ENCODE measurements at places on chromosomes 7 and 10. TPM values are rescaled to one million over a fixed set of nuclear protein-coding genes. Genes with fewer than 3 reads are reported as not detected.

The CHN2 gene
- total RNA-seq, result 28.6 TPM

The SLC26A5 gene
- total RNA-seq, result 0.11 TPM

The FGL2 gene
- total RNA-seq, result 0.08 TPM

The SPDYE3 gene
- not detected for total RNA-seq

The RGS10 gene
- total RNA-seq, result 1.1 TPM

The CPSF4 gene
- total RNA-seq, result 44.4 TPM

The HOXA2 gene
- not detected for total RNA-seq

The AFAP1L2 gene
- total RNA-seq, result not detected

The HELLS gene
- total RNA-seq, result 84.6 TPM

The ACTL6B gene
- not detected for total RNA-seq

The CFAP69 gene
- 2.7 TPM for total RNA-seq

- no peak for DNase-seq
Measured at GRCh38 chr10:46250898-46251856, 35.6 kb upstream of the ANTXRL start.

DNA sequence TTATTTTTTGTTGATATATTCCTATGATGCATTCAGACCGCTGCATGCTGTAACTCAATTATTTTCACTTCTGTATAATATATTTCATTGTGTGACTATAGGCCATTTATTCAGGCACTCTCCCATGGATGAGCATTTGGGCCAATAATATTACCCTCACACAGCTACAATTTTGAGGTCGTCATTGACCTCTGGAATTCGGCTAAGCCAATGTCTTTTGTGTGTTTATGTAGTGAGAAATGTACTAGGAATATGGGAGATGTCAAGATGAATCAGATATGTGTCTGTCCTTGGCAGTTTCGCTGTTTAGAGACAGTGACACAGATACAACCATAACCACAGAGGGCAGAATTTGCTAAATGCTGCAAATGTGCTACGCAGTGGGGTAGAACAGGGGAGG lies 474.2 kb downstream of the ADRA2A start:
- DNase-seq, result no peak

GRCh38 chr10:83533290-83533689 lies 606.0 kb upstream of the GHITM start:
- no peak for DNase-seq

DNA sequence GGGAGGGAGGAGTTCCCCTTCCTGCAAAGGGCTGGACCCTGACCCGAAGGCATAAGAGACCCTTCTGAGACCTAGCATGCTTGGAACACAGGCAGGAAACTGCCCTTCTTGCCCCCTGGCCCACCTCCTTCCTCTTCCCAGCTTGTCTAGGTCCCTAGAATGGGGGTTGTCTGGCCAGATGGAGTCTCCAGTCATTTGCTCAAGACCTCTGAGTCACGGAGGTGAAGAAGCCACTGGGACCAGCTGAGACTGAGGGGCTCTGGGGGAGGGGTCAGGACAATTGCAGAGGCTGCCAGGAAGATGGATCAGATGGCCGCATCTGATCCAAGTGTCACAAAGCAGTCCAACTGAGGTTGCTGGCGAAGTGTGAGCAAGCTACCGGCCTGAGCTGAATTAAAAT lies 46.2 kb downstream of the COL13A1 start:
- DNase-seq, result no peak

GRCh38 chr10:93390306-93391090 lies 91.6 kb downstream of the MYOF start:
- DNase-seq, result no peak

- DNase-seq, result no peak
Measured at GRCh38 chr10:15751046-15751445, 31.3 kb upstream of the ITGA8 start.

GRCh38 chr10:119217991-119218490 lies 10.7 kb downstream of the GRK5 start:
- DNase-seq, result no peak

GRCh38 chr7:19439517-19439916 lies 269.3 kb downstream of the POLR1F start:
- no peak for DNase-seq

DNA sequence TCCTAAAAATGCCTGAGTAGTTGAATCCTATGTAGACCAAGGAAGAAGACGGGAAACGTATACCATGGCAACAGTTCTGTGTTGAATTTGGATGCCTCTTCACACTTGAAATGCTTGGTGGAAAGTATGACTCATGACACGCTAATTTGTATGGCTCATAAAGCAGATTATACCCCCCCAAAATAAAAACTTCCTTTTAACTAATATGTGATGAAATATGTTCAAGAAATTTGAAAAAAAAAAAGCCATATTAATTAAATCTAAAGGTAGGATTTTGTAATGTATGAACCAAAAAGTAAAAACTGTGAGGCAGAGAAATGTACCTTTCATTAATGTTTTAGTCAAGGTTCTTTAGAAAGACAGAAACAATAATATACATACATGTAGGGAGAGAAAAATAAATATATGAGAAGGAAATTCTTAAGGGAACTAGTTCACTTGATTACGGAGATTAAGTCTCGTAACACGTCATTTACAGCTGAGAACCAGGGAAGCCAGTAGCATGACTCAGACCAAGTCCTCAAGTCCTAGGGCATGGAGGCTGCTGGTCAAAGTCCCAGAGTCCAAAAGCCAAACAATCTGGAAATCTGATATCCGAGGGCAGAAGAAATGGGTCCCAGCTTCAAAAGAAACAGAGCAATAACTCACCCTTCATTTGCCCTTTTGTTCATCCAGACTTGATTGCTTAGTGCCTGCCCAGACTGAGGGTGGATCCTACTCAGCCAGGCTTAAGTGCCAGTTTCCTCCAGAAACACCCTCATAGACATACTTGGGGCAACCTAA lies 485.1 kb downstream of the SEMA3D start:
- DNase-seq, result peak; percentile 12

DNA sequence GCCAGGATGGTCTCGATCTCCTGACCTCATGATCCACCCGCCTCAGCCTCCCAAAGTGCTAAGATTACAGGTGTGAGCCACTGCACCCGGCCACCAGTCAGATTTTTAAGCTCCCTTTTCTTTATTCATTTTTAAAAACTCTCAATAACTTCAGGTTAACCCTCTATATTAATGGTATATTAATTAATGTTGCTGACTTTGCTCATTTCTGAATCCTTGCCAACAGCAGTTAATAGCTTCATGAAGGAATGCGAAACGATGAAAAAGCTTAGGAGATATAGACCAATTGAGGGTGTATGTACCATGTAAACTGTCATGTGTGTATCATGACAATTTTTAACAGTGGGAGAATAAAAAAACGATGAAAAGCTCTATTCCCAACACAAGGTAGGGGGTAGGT lies 27.5 kb downstream of the PNPLA8 start:
- no peak for DNase-seq

GRCh38 chr10:101840102-101840684 lies 3.4 kb downstream of the KCNIP2 start:
- no peak for DNase-seq

DNA sequence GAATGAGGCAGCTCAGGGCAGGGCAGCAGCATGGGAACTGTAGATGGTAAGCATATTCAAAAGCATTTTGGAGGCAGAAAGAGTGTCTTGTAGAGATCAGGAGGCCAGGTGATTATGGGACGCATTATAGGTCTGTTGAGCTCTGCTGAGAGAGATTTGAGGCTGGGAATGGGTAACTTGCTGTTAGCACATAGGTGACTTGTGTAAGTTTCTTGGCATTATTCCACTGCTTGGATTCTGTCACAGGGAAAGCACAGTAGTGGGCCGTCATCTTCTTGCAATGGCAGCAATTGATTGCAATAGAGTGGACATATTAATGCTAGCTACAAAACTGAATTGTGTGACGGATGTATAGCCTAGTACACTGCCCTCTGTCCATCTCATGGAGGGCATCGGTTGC lies 434.3 kb upstream of the IGFBP3 start:
- DNase-seq, result no peak

DNA sequence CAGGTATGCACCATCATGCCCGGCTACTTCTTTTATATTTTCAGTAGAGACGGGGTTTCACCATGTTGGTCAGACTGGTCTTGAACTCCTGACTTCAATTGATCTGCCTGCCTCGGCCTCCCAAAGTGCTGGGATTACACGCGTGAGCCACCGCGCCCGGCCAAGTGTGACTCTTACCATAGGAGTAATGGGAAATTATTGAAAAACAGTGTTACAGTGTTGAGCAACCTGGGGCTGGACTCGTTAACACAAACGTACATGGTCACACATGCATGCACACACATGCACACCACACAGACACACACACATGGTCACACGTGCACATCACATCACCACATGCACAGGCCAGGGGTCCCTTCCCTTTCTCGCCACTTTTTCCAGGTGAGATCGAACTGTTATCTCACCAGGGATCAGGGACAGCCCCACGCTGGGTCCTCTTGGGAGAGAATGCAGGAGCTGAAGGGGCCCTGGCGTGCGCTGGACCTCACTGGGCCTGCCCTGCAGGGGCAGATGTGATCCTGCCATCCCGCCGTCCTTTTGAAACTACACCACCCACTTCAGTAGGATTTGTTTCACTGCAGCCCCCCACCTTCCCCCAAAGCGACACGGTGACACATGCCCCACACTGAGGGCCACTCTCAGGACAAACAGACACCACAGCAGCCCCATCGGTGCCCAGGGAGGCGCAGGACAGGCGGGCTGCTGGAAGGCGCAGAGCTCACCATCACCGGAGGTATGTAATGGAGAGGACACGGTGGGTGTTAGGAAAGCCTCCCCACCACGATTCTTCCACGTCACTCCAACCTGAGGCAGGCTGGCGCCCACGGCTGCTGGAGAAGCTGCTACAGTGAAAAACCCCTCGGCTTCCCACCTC lies 10.2 kb downstream of the RADIL start:
- no peak for DNase-seq

DNA sequence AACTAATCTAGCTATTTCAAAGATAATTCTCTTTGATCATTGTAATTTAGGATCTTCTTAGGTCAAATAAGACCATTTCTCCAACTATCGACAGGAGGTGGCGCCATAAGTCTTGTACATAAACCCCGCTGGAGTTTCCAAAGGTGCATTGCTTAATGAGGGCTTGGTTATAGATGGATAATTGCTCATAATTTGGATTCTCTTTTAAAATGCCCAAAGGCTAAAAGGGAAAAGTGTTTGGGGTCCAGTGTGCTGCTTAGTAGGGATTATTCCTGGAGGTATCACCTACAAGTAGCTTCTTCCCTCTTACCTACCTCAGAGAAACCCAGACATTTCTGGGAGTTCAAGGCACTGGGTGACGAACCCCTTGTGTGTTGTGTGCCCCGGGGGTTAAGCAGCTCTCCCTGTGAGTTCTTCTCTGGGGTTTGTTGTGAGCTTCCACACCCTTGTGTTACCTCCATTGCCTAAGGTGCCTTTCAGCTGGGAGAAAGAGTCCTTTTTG lies 75.2 kb downstream of the PAXIP1 start:
- DNase-seq, result peak; percentile 83

DNA sequence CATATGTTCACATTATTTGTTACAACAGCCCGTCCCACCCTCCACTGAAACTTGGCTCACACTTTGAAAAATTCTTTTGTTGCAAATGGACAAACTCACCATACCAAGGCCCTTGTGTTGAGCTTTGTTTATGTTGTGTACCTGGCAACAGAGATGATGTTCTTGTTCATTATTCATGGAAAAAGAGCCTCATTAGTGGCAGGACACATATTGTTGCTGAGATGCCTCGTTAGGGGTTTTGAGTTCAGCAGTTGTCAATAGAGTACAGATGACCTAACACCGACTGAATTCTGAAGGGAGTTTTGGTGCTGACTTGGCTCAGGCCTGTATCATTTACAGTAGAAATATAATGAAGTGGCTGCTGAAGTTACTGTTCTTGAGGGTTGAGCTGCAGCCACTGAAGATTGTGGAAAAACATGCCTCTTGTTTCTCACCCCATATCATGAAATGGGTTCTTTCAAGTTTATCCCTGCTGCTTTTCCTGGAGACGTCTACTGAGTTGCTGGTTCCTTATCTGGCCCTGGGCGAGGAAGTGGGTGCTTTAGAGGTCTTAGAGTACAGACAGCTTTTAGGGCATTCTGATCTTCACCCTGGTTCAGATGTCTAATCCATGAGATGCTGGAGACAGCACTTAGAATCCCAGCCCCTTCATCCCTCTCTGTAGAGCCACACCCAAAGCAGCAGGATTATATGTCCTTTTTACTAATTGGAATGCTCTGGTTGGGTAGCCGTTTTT lies 149.7 kb downstream of the WNT2 start:
- no peak for DNase-seq
